ENCODE measurements at places on chromosomes 12 and 14.
A peak's percentile ranks its signal among the peaks of the same experiment; 100 is the strongest.

DNA sequence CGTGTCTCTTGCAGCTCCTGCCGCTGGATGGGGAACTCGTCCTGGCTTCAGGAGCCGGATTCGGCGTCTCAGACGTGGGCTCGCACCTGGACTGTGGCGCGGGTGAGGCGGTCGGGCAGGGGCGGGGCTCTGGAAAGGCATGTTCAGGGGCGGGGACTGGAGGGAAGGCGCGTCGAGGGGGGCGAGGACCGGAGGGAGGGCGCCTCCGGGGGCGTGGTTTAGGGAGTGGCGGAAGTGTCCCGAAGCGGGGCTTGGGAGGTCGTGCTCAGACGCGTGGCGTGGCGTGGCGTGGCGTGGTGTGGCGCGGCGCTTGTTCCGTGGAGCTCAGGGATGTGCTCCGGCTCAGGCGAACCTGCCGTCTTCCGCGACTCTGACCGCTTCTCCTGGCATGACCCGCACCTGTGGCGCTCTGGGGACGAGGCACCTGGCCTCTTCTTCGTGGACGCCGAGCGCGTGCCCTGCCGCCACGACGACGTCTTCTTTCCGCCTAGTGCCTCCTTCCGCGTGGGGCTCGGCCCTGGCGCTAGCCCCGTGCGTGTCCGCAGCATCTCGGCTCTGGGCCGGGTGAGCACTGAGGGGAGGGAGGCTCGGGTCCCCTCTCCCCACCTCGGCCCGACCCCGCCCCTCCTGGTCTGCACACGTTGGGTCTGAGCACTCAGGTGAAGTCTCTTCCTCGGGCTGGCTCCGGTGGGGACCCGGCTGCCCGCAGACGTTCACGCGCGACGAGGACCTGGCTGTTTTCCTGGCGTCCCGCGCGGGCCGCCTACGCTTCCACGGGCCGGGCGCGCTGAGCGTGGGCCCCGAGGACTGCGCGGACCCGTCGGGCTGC, 6.2 kb downstream of the AMN start:
- peaks cover 2% of the 10 kb centered on the region for H3K36me3 ChIP-seq
- peaks cover 25% of the 10 kb centered on the region for H3K27me3 ChIP-seq
- H3K27ac ChIP-seq, result no peak overlapping the region
- H3K4me1 ChIP-seq, result peaks cover 6% of the 10 kb centered on the region
- no peak for DNase-seq

DNA sequence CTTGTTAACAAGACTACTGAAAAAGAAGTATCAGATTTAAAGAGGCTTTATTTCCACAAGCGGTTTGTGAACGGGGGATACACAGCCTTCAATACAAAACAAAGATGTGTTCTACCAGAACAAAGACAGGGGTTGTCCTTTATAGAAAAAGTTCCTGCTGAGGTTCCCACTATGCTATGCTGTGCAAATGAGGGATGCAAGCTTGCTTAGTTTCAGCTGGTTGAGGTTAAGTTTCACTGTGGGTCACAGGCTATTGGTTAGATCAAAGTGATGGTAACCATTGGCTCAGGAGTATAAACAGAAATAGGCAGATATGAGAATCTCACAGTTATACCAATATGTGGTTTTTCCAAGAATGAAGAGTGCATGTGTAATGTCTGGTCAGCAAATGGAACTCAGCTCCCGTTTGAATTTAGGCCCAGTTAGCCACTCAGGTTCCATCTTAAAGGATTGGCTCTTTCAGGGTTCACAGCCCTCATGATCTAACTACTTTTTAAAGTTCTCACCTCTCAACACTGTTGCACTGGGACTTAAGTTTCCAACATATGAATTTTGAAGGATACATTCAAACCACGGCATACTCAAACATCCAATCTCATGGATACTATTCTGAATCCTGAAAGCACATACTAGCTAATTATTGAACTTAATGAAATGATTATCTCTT, 215.4 kb upstream of the DCN start:
- H3K27me3 ChIP-seq, result no peaks in the 10 kb centered on the region
- H3K4me3 ChIP-seq, result no peak overlapping the region
- no peaks in the 10 kb centered on the region for H3K4me1 ChIP-seq
- no peak overlapping the region for H3K27ac ChIP-seq
- no peaks in the 10 kb centered on the region for H3K36me3 ChIP-seq

GRCh38 chr14:65789363-65789762, 376.8 kb downstream of the FUT8 start:
- H3K27ac ChIP-seq, result no peak overlapping the region
- no peaks in the 10 kb centered on the region for H3K36me3 ChIP-seq
- no peaks in the 10 kb centered on the region for H3K4me1 ChIP-seq
- H3K27me3 ChIP-seq, result no peaks in the 10 kb centered on the region
- no peak for DNase-seq

DNA sequence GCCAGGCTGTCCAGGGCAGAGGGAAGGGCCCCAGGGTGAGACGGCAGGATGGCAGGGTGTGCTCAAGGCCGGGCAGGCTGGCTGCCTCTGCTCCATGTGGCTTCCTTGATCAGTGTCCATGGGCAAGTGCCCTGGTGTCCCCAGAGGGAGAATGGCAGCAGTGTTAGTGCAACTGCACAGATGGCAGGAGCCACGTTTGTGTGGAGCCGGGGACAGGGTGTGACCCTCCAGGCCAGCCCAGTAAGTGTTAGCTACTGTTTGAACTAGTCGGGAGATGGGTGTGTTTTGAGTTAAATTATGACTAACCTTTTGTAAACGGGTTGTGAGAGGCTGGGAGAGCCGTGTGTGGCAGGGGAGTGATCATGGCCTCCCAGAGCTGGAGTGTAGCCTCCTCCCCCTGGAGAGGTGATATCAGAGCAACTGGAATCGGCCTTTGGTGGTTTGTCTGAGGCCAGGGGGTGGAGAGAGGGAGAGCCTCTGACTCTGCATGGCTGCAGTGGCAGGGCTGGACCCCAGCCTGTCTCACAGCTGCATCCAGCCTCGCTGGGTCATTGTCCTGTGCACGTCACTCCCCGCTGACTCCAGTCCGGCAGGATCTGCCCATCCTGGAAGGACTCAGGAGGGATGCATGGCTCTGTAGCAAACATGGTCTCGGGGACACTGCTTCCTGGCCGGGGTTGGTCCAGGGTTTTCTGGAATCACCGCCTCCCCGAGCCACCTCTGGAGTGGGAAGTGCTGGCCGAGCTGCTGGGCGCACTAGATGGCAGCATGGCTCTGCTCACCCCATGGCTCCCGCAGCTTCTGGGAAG, 27.8 kb downstream of the AACS start:
- no peak for DNase-seq
- peaks cover 34% of the 10 kb centered on the region for H3K36me3 ChIP-seq
- no peaks in the 10 kb centered on the region for H3K27me3 ChIP-seq
- no peak overlapping the region for H3K4me3 ChIP-seq
- no peaks in the 10 kb centered on the region for H3K4me1 ChIP-seq
- no peak overlapping the region for H3K27ac ChIP-seq

GRCh38 chr12:52206304-52207040, 14.7 kb upstream of the KRT80 start:
- no peaks in the 10 kb centered on the region for H3K27me3 ChIP-seq
- 0 out of 2 replicates have a peak, but pooled peaks cover 4% of the 10 kb centered on the region for H3K4me1 ChIP-seq
- DNase-seq, result no peak
- no peaks in the 10 kb centered on the region for H3K36me3 ChIP-seq

- no peak for DNase-seq
- H3K27ac ChIP-seq, result no peak overlapping the region
- no peaks in the 10 kb centered on the region for H3K36me3 ChIP-seq
- no peak overlapping the region for H3K4me3 ChIP-seq
These were observed 1.4 kb upstream of the HOXC10 start for GRCh38 chr12:53983568-53983949.

DNA sequence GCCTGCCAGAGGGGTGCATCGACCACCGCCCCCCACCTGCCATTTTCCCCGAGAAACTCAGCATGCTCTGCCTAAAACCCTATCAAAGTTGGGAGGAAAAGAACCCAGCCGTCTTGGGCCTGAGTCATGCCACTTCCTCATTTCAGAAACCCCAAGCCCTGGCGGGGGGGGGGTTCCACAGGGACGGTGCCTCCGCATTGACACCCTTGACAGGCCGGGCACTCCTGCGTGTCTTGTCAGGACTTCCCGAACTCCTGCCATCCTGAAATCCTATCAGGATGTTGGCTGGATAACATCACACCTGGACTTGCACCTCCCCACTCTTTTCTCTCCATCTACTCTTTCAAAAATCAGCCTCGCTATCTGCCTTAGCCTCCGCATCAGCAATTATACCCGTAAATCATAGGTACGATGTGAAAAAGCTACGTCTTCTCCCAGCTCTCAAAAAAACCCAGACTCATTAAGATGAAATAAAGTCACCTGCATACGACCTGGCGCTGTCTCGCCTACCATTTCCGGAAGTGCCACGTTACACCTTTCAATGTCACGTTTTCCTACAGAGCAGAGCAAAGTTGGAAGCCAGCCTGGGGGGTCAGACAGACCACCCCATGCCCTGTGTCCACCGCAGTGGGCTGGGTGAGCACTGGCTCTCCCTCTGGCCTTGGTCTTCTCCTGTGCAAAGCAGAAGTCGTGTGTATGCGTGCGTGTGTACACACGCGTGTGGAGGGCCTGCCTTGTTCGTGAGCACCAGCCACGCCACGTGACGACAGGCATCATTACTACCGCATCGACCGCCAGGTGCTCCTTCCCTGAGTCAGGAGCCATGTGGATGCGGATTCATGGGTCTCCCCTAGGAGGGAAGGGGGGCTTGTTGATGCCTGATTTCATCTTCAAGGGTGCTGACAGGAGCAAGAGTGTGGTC, 96.7 kb downstream of the RFLNA start:
- H3K27me3 ChIP-seq, result no peaks in the 10 kb centered on the region
- H3K4me1 ChIP-seq, result peaks cover 12% of the 10 kb centered on the region
- no peak overlapping the region for H3K27ac ChIP-seq
- no peak overlapping the region for H3K4me3 ChIP-seq
- H3K36me3 ChIP-seq, result no peaks in the 10 kb centered on the region

- H3K4me1 ChIP-seq, result no peaks in the 10 kb centered on the region
- H3K27ac ChIP-seq, result no peak overlapping the region
- DNase-seq, result no peak
- no peaks in the 10 kb centered on the region for H3K27me3 ChIP-seq
These were observed 27.1 kb downstream of the PLEKHG7 start for GRCh38 chr12:92729773-92730305.

GRCh38 chr14:36676236-36676635, 14.6 kb downstream of the PAX9 start:
- DNase-seq, result no peak
- H3K27me3 ChIP-seq, result no peaks in the 10 kb centered on the region
- H3K27ac ChIP-seq, result no peak overlapping the region
- no peaks in the 10 kb centered on the region for H3K36me3 ChIP-seq
- H3K4me1 ChIP-seq, result peaks cover 2% of the 10 kb centered on the region

DNA sequence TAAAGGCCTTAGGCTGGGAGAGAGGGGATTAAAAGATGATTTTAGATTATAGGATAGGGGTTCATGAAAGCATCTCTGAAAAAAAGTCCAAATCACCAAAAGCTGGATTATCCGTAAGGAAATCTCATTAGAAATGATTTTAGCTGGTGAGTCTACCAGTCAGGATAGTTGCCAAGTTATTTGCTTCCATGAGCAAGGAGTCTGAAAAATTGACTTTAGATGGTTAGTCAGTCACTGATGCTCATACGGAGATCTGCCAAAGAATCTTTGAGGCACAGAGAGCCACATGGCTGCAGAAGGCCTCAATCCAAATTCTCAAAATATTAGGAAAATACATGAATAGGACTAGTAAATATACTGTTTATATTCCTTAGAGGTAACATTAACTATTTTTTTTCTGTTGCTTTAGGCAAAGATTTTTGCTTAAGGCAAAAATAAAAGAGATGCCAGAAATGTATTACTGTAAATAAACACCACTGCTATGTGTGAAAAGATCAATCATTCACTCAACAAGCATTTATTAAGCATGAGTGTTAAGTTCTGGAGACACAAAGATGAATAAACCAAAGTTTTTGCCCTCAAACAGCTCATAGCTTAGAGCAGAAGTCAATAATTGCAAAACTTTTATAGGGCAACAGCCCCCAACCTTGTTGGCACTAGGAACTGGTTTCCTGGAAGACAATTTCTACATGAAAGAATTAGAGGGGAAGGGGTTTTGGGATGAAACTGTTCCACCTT, 105.2 kb downstream of the BBS10 start:
- no peak for DNase-seq
- H3K4me3 ChIP-seq, result no peak overlapping the region
- H3K27ac ChIP-seq, result no peak overlapping the region
- H3K36me3 ChIP-seq, result no peaks in the 10 kb centered on the region
- no peaks in the 10 kb centered on the region for H3K27me3 ChIP-seq
- no peaks in the 10 kb centered on the region for H3K4me1 ChIP-seq

DNA sequence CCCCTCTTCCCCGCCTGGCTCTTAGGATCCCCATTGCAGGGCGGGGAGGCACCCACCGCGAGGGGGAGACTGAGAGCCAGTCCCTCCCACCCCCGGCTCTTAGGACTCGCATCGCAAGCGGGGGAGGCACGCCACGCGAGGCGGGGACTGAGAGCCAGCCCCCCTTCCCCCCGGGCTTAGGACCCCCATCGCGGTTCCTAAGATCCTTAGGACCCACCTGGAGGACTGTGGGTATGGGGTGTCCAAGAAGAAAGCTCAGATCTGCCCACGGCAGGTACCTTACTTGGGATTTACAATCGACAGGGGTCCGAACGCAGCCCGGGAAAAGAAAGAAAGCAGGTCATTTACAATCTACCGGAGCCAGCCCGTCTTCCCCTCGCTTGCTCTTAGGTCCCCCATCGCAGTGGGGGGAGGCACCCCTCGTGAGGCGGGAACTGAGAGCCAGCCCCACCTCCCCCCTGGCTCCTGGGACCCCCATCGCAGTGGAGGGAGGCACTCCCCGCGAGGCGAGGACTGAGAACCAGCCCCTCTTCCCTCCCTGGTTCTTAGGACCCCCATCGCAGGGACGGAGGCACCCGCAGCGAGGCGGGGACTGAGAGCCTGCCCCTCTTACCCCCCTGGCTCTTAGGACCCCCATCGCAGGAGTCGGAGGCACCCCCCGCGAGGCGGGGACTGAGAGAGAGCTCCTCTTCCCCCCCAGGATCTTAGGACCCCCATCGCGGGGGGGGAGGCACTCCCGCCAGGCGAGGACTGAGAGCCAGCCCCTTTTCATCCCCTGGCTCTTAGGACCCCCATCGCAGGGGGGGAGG, 43.7 kb downstream of the DDX11 start:
- H3K4me3 ChIP-seq, result peak overlapping the region; percentile 50
- H3K36me3 ChIP-seq, result no peaks in the 10 kb centered on the region
- H3K4me1 ChIP-seq, result 0 out of 2 replicates have a peak, but pooled peaks cover 1% of the 10 kb centered on the region

DNA sequence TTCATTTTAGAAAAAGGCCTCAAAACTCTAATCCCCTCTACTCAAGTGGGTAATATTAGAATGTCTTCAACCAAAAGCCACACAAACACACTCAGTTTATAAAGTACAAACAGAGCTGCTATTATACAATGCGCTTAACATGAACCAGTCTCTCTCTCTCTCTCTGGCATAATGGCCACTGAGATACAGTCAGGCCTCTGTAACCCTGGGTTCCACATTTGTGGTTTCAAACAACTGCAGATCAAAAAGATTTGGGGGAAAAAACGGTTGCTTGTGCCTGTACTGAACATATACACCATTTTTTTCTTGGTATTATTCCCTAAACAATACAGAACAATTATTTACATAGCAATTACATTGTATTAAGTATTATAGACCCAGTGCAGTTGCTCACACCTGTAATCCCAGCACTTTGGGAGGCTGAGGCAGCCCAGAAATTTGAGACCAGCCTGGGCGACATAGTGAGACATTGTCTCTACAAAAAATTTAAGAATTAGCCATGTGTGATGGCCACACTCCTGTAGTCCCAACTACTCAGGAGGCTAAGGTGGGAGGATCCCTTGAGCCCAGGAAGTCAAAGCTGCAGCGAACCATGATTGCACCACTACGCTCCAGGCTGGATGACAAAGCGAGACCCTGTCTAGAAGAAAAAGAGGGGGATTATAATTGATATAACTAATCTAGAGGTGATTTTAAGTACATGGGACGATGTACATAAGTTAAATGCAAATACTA, 5.6 kb downstream of the SLC11A2 start:
- no peak for DNase-seq
- H3K36me3 ChIP-seq, result no peaks in the 10 kb centered on the region
- no peaks in the 10 kb centered on the region for H3K27me3 ChIP-seq
- H3K4me1 ChIP-seq, result no peaks in the 10 kb centered on the region
